Activated naive CD4-positive, alpha-beta T cell treated with anti-CD3 and anti-CD28 coated beads, Interleukin-2, amount 50 U/mL, for 72 hours (primary cell): ENCODE measurements at places on chromosomes 12 and 14. TPM values are rescaled to one million over a fixed set of nuclear protein-coding genes. Genes with fewer than 3 reads are reported as not detected.

DNA sequence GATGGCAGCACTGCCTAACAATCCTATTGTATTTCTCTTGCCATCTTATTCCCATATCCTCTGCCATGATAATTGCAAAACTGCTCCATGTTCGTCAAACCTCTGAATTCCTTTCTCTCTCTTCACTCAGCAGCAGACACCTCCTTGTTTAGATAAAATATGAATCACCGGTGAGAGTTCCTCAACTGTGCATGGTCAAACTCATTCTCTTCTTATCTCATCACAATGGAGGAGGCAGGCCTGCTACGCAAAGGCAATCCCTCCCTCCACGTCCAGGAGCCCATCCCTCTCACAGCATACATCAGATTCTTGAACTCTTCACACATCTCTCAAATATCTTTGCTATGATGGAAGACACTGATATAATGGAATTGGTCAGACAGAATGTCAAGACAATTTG lies 90.1 kb upstream of the DAAM1 start:
- no peak for DNase-seq

GRCh38 chr12:113128802-113129663 lies 6.5 kb downstream of the RASAL1 start:
- no peak for DNase-seq

DNA sequence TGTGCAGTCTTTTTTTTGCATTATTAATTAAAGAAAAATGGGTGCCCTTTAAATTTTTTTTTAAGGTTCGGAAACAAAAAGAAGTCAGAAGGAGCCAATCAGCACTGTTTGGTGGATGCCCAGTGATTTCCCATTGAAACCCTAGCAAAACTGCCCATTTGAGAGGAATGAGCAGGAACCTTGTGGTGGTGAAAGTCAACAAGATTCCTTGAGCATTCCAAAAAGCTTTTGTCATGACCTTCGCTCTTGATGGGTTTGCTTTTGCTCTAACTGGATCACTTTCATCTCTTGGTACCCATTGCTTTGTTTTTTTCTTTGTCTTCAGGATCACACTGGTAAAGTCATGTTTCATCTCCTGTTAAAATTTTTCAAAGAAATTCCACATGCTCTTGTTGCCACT lies 54.1 kb downstream of the ADIPOR2 start:
- no peak for DNase-seq

GRCh38 chr12:4833524-4833923 lies 76.2 kb upstream of the KCNA1 start:
- DNase-seq: no peak

The RGS6 gene
- total RNA-seq: 0.64 TPM
